Uterus (tissue), 4 donors: ENCODE measurements at places on chromosomes 13 and 19. TPM values are rescaled to one million over a fixed set of nuclear protein-coding genes. Genes with fewer than 3 reads are reported as not detected.

GRCh38 chr19:275958-276646 is 15.1 kb downstream of the PLPP2 start:
- H3K4me3 ChIP-seq = no peak overlapping the region
- H3K4me1 ChIP-seq = no peaks in the 10 kb centered on the region
- H3K27me3 ChIP-seq = no peaks in the 10 kb centered on the region
- H3K36me3 ChIP-seq = no peaks in the 10 kb centered on the region
- no peak for DNase-seq

The ZNF99 gene
- total RNA-seq = 0.43 TPM

DNA sequence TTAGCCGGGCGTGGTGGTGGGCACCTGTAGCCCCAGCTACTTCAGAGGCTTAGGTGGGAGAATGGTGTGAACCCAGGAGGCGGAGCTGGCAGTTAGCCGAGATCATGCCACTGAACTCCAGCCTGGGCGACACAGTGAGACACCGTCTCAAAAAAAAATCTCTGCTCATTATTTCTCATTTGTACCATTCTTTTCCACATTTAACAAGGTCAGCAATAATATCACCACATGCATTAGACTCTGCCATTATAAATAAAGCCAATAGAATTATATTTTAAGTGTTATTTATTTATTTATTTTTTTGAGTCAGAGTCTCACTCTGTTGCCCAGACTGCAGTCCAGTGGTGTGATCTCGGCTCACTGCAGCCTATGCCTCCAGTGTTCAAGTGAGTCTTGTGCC is 24.2 kb downstream of the UGGT2 start:
- H3K27ac ChIP-seq = no peak overlapping the region
- no peaks in the 10 kb centered on the region for H3K36me3 ChIP-seq
- H3K4me3 ChIP-seq = no peak overlapping the region
- H3K4me1 ChIP-seq = no peaks in the 10 kb centered on the region
- H3K27me3 ChIP-seq = no peaks in the 10 kb centered on the region

The F7 gene
- not detected for total RNA-seq

The ZNF524 gene
- total RNA-seq = 13.2 TPM
